Common myeloid progenitor, CD34-positive (primary cell): ENCODE measurements at places on chromosomes 7 and 10.
A peak's percentile ranks its signal among the peaks of the same experiment; 100 is the strongest.

DNA sequence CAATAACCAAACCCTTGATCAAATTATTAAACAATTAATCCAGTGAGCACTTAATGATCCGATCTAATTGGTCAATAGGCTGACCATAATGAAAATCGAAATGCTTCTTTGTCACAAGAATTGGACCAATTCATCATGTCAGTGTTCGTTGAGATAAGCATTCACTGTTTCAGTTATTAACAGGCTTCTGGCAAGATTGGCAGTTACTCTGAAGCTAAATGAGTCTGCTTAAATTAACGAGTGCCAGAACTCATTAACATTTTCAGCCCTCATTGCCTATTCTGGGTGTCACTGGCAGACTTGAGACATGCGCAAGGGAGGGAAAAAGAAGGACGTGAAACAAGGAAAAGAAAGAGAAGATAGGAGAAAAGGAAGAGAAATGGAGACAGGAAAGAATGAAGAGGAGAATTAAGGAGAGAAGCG is 30.7 kb upstream of the SLC26A3 start:
- DNase-seq: peak; percentile 54

- DNase-seq: no peak
Measured at GRCh38 chr7:115033917-115034459, 112.1 kb downstream of the MDFIC start.

GRCh38 chr7:76002139-76002538 is 7.7 kb upstream of the TMEM120A start:
- DNase-seq: no peak

GRCh38 chr10:97407211-97407951 is 6.2 kb upstream of the RRP12 start:
- peak; percentile 81 for DNase-seq

DNA sequence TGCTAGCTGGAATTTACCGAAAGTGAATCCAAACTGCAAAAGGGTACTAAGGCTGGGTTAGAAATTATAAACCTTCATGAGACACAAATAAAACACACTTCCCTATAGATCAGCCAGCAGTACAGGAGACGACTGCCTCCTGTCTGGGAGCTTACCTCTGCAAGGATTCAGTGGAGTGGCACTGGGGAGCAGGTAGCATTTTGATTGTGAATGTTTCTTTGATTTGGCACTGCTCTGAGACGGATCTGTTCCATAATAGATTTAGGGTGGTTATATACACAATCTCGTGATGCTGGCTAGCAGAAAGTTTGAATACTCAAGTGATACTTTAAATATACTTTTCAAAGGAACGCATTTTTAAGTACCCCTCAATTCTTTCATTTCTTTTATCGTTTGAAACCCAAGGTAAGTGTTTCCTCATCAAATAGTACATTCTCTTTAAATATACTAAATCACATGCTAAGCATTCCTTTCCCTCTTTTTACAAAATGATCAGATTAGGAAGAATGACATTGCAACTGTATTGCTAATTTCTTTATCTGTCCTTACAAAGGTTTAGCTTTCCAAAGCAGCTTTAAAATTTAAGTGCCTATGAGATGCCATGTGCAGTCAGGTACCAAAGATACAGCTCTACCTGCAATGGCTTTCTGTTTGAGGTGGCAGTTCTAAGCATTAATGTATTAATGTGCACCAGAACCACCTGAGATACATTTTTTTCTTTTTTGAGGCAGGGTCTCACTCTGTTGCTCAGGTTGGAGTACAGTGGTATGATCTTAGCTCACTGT is 20.6 kb upstream of the CHCHD3 start:
- no peak for DNase-seq

- no peak for DNase-seq
Measured at GRCh38 chr10:15280462-15280861, 90.6 kb downstream of the FAM171A1 start.

DNA sequence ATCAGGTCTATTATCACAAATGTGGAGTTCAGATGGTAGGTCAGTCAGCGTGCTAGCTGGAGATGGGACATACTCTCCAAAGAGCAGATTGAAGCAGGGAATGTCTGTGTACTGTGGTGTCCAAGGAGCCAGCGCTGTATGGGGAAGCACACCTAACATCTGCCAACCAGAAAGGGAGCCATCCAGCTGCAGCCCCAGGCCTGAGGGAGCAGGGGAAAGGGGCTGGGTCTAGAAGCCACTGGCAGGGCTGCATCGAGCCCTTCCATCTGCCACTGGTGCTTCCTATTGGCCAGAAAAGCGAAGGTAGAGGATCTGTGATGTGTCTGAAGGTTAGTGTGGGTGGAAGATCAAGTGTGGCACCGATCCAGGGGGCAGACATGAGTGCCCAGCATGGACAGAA is 8.0 kb upstream of the RAMP3 start:
- DNase-seq: no peak

DNA sequence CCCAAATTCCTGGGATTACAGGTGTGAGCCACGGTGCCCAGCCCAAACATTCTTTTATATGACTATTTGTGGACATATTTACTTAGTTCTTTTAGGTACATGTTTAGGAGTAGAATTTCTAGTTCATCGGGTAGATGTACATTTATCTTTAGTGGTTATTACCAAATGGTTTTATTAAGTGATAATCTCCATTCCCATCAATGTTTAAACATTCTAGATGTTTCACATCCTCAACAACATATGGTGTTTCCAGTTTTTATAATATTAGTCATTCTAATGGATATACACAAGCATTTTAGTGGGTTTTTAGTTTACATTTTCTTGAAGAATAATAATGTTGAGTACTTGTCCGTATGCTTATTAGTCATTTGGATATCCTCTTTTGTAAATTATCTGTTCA is 131.7 kb downstream of the RTKN2 start:
- no peak for DNase-seq

- DNase-seq: peak; percentile 42
Measured at GRCh38 chr7:132509643-132510042, 66.6 kb downstream of the PLXNA4 start.

DNA sequence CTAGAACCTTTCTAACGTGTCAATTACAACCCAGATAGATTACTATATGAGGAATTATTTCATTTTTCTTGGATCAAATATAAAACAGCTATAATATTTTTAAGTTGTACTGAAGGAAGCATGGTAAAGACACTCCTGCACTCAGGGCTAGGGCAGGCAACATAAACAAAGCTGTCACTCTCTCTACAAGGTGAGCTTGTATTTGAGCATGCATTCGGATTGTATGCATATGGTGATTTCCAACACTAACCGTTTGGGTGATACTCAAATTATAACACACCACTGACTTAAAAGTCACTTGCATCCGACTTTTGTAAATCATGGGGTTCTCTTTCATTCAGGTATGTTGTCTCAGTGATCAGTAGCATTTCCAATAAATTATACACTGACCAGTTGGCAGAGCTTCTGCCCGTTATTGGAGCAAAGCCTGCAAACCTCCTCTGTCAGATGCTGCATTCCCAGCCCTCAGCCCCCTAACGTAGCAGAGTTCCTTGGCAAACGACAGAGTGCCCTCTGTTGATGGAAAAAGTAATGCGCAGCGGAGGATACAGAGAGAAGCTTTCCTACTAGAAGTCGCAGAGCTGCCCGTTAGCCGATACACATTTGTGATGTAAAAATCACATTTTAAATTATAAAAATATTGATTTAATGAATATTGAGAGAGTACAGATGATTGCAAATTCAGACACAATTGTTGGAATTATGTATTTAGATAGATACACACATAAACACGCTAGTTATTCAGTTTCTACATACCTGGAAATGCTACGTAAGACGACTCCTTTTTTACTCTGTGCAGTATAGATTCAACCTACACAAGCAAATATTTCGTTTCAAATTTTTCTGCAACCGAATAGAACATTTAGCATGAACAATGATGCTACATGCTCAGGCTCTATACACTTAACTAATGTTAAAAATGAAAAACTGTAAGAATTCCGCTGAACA is 173.9 kb upstream of the SP4 start:
- peak; percentile 77 for DNase-seq

GRCh38 chr10:129790715-129791446 is 173.2 kb downstream of the EBF3 start:
- DNase-seq: no peak

- no peak for DNase-seq
Measured at GRCh38 chr10:33015761-33016547, 57.9 kb upstream of the ITGB1 start.

DNA sequence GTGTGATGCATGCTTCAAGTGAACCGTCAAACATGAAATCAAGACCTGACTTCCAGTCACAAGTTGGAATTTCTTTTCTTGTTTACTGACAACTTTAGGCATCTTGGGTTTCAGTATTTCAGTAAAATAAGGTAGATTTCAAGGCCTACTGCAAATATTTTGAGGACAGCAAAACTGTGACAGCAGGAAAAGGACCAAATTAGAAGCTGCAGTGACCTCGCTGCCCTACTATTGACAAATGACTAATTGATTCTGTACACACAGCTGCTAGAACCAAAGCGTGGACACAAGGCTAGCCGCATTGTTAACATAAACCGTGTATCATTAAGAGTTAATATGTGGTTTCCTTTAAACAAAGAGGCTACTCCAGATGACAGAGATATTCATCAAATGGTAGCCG is 105.7 kb upstream of the SEC61G start:
- DNase-seq: no peak

GRCh38 chr10:77485847-77486246 is 151.8 kb downstream of the KCNMA1 start:
- no peak for DNase-seq

DNA sequence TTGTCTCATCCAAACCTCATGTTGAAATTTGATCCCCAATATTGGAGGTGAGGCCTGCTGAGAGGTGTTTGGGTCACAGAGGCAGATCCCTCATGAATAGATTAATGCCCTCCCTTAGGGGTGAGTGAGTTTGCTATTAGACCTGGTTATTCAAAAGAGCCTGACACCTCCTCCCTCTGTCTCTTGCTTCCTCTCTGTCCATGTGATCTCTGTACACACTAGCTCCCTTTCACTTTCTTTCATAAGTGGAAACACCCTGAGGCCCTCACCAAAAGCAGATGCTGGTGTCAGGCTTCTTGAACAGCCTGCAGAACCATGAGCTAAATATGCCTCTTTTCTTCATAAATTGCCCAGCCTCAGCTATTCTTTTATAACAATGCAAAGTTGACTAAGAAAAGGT is 447.1 kb downstream of the MDFIC start:
- no peak for DNase-seq

DNA sequence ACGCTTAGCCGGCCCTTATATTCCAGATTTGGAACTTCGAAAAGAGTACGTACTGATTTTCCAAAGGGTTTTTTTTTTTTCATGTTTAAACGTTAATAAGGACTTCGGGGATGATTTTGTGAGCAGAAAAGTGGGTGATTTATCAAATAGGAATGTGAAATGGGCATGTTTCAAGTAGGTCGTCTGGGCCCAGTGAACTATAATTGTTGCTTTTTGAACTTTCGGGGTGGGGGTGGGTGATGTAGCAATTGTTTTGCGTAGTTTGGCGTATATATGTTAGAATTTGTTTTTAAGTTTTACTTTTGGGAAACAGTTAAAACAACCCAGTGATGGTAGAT is 299 bp upstream of the PBLD start:
- DNase-seq: no peak

- no peak for DNase-seq
Measured at GRCh38 chr7:2383543-2384274, 19.7 kb upstream of the CHST12 start.
